NCI-H1048 (cell line): ENCODE measurements at places on chromosomes 7 and 10.

- DNase-seq, result no peak
Observed at GRCh38 chr10:70699659-70700174, 27.4 kb downstream of the ADAMTS14 start.

DNA sequence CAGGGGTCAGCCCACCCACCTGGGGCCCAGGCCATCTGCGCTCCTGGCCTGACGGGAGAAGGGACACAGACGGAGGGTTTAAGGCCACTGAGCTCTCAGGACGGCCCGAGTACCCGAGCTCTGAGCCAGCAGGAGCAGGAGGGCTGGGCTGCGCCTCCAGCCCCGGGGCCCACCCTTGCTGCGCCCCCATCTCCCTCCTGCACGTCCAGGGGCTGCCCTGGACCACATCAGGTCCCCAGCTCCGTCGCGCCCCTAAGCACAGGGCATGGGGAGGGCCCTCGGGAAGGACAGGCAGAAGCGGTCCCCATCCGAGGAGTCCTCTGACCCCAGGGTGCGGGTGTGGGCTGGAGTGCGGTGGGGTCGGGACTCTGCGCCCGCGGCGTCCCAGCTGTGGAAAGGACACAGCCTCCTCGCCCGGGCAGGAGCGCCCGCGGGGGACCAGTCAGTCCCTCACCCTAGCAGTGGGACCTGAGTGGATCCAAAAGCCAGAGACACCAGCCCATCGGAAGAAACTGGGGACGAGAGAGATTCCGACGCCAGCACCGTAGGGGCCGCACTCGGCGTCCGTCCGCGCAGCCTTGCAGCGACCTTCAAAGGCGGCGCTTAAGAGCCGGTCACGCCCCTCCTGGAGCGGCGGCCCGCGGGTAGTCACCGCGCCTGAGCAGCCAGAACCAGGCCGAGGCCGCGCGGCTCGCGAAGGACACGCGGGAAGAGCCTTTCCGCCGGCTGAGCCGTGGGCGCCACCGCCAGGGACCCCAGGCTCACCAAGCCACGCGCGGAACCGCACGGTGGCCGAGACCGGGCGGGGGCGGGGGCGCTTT lies 15.9 kb downstream of the CAMK2B start:
- no peak for DNase-seq

- DNase-seq, result no peak
Observed at GRCh38 chr7:70559815-70560214, 572.1 kb upstream of the GALNT17 start.

GRCh38 chr10:4647109-4647785 lies 178.8 kb upstream of the AKR1E2 start:
- no peak for DNase-seq
